Hematopoietic multipotent progenitor cell treated with erythropoietin and hydrocortisone succinate and interleukin-3 and kit ligand, for 17 days (in vitro differentiated cells): ENCODE measurements at places on chromosomes 1 and 21.

DNA sequence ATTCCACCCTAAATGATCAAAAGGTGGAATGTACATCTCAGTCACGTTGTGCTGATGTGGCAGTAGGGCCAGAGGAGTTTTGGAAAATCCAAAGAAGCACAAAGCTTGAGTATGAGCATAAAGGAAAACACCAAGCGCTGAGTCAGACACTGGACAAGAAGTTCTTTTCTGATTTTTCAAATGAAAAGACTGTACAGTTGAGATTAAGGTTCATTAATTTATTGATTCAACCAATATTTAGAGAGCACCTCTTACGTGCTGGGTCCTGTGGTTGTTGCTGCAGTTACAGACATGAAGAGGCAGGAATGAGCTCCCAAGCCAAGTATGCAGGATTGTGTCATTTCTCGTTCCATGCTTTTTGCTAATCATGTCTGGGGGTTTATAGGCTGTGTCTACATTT is 28.9 kb upstream of the APP start:
- DNase-seq = no peak

- no peak for DNase-seq
Observed at GRCh38 chr1:110158261-110158660, 8.0 kb downstream of the SLC6A17 start.

DNA sequence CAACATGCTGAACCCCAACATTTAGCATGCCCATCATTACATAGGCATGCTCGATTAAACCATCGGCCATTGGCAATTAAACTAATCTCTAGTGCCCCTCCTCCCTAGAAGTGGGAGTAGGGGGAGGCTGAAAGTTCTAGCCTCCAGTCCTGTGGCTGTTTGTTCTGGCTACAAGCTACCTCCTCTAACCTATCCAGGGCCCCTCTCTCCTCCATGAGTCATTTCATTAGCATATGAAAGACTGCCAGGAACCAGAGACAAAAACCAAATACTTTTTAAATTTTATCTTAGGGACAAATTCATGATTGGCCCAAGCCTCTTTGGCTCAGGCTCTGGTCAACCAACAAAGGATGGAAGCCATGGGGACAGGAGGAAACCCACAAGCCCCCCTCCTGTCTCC is 231.1 kb downstream of the CACNA1E start:
- no peak for DNase-seq

DNA sequence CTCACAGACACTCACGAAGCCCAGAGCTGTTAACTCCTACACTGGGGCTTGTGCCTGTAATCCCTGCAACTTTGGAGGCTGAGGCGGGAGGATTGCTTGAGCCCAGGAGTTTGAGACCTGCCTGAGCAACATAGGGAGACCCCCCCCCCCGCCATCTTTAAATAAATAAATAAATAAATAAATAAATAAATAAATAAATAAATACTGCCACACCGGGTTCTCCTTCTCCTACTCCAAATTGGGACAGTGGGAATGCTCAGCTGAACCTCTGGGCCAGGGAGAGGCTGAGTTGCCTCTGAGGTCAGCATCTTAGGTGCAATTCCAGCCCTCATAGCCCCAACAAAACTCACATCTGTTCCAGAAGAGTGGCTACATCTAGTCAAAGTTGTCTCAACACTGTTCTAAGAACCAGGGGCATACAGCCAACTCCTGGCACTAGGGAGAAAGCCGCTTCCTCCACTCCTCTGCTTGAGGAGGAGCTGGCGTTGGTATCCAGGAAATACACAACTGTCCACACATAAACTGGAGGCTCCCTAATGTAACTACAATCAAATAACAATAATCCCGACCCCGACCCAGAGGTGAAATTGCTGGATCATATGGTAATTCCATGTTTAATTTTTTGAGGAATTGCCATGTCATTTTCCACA is 27.0 kb downstream of the C1orf216 start:
- no peak for DNase-seq

GRCh38 chr1:193462629-193463320 is 276.4 kb upstream of the B3GALT2 start:
- no peak for DNase-seq

DNA sequence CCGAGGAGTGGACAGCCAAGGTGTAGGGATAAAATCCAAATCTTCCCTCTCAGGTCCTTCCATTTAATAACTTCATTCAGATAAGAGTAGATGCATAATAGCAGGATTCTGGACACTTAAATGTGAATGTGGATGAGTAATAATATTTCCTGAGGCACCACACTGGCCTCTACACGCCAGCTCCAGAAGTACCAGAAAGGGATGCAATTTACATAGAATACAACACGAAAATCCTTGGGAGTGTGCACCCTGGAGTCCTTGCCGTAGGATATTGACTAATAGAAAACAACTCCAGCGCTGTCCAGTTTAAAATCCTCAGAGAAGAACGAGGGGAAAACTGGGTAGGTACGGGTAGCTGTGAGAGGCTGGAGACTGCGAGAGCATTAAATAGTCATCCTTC is 6.9 kb downstream of the PLXNA2 start:
- DNase-seq = no peak

DNA sequence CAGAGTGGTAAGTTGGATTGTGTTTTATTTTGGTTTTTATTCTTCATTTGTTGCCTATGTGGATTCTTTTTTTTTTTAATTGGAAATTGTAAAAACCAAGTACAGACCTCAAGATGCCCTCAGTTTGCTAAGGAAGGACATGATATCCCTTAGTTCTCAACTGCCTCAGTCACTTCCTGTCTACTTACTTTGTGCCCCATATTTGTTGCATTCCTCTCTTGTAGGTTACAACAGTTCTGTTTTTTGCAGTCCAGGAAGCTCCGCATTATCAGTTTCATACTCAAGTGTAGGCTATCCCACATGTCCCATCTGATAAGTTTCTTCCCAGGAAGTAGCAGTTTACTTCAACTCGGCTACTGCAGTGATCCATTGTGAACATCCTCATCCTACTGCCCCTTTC is 82.0 kb downstream of the RPAP2 start:
- DNase-seq = no peak

GRCh38 chr1:38489844-38490270 is 369.7 kb downstream of the RRAGC start:
- no peak for DNase-seq

DNA sequence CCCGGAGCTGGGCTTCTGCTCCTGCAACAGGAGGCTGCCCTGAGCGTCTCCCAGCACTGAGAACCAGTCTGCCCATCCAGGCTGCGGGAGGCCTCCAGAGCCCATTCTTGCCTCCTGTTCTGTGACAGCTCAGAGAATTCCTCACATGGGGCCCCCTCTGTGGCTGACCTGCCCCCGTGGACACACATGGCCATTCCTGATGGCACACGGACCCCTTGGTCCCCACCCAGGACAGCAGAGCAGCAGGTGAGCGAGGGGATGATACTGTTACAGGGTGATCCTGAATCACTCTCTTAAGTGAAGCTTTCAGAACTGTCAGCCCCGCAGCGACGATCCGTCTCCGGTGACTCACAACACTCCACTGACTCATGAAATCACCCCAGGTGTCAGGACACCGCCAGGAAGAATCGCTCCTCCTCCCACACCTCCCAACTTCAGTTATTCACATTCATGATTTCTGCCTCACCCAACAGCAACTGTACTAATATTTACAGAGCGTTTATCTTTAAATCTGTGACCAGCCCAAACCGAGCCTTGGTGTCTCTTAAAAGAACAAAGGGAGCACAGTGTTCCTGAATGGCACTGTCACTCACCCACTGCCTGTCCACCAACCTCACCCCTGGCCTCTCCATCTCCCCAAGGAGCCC is 22.5 kb downstream of the CHD5 start:
- DNase-seq = no peak

GRCh38 chr1:234322979-234323378 is 50.3 kb upstream of the COA6 start:
- DNase-seq = peak; percentile 46

DNA sequence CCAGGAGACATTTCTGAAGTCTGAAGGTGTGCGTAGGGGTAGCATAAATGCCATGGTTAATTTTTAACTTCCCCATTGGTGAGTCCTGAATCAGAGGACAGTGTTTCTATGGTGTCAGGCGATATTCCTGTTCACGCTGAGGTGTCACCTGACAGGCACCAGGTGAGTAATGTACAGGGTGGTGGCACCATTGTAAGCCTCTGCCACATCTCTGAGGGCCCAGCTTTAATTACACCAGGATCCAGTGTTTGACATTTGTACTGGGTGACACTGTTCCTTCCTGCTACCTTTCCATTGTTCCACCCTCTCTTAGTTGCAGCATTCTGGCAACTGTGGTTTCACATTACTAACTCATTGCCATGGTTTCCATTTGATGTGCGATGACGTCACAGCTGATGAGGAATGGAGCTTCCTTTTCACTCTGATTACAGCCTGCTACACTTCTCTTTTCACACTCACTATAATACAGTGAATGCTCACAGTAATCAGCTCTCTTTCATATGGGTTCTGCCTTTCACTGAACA is 40.6 kb upstream of the MARK1 start:
- DNase-seq = no peak

DNA sequence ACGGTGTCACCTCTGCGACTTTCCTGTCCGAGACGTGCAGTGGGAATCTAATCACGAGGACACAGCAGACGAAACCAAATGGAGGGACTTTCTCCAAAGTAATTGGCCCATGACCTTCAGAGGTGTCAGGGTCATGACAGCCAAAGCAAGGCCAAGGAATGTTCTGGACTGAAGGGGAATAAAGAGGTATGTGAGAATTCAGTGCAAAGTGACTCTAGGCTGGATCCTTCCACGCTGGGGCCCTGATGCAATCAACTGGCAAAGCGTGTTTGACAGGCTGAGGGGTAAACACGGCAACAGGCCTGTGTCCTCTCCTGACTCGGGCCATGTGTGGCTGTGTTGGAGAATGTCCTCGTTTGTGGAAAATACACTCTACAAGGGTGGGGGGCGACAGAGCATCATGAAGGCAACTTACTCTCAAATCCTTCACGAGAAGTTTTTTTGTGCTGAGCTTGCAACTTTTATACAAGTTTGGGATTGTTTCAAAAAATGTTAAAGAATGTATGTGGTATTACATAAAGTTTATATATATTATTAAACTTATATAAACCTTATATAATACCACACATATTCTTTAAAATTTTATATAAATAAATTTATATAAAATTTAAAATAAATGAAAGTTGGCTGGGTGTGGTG is 1.7 kb downstream of the CFAP74 start:
- DNase-seq = no peak

DNA sequence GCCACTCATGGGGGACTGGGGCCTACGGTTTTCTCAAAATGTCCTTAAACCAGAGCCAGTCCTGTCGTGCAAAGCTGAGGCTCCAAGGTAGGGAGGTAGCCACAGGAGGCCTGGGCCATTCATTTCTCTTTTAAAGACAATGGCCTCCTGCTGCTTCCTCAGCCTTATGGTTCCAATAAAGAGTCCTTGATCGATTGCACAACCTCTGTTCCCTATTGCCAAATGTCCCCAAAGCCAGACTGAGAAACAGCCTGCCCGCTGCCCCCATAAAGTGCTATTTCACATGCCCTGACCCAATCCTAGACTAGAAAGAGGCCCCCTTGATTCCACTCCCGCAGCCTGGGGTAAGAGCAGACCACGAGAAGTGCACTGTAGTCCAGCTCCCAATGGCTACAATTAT is 166.7 kb downstream of the CLIC6 start:
- no peak for DNase-seq

DNA sequence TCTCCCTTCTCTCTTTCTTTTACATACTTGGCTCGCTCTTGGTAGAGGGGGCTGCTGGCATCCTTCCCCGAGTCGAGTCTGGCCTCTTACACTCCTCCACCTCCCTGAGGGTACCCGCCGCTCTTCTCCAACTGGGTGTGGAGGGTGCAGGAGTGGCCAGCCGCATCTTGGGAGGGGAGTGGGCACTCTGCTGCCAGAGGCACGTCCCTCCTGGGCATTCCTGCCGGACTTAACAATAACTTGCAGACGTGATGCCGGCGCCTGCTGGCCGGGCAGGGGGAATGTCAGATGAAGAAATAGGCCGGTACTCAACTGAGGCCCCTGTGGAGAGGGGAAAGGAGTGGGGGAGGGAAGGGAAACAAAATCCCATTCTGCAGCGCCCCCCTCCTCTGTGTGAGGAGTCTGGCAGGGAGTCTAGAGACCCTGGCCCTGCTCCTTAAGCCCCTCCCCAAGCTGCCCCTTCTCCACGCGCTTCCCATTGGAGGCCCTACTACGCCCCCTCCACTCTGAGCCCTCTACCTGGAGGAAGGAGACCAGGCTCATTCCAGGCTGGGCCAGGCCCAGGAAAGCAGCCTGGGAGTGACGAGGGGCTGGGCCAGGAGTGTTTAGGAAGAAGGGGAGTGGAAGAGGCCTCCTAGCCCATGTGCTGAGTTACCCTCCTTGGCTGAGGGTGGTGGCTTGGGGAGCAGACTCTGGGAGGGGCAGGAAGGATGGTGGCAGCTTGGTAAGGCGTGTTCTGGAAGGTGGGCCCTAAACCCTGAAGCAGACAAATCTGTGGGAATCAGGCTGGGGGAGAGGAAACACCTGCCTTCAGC is 1.8 kb downstream of the ATP2B4 start:
- no peak for DNase-seq

GRCh38 chr1:205936846-205937586 is 6.2 kb downstream of the SLC26A9 start:
- no peak for DNase-seq

DNA sequence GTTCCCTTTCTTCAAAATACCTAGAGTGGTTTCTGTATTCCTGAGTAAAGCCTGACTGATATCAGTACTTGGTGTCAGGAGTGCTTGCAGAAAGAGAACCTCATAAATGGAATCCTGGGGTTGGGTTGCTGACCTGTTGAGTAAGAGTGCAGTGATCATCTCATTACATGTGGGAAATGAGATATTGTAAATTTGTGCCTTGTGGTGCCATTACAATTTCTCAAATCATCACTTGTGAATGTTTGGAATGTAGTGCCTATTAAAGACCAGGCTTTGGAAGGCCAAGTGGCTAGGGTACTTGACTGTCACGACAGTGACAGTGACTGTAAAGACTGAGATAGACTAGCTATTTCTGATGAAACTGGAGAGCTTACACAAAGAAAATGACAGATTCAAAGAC is 176.7 kb upstream of the CTTNBP2NL start:
- no peak for DNase-seq

DNA sequence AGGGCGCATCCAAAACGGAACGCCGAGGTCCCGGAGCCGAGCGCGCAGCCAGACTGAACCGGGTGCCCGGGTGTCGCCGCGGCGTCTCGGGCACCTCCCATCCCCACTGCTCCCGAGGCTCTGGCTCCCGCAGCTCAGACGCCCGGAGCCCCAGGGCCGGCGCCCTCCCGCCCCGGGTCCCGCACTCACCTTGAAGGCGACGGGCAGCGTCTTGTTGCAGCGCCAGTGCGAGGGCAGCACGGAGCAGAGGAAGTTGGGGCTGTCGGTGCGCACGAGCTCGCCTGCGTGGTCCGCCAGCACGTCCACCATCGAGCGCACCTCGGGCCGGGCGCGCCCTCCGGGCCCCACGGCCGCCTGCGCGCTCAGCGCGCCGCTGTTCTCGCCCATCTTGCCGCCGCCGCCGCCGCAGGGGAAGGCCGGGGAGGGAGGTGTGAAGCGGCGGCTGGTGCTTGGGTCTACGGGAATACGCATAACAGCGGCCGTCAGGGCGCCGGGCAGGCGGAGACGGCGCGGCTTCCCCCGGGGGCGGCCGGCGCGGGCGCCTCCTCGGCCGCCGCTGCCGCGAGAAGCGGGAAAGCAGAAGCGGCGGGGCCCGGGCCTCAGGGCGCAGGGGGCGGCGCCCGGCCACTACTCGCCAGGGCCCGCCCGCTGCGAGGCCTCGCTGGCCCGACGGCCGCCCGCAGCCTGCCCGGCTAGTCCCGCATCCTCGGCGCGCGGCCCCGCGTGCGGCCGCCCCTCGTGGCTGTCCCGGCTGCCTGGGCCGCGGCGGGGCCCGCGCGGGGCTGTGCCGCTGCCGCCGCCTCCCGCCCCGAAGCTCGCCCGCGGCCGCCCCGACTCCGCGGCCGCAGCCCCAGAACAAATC is 447 bp downstream of the RUNX3 start:
- DNase-seq = no peak
